ENCODE measurements at places on chromosomes 6 and 20.
A peak's percentile ranks its signal among the peaks of the same experiment; 100 is the strongest.

DNA sequence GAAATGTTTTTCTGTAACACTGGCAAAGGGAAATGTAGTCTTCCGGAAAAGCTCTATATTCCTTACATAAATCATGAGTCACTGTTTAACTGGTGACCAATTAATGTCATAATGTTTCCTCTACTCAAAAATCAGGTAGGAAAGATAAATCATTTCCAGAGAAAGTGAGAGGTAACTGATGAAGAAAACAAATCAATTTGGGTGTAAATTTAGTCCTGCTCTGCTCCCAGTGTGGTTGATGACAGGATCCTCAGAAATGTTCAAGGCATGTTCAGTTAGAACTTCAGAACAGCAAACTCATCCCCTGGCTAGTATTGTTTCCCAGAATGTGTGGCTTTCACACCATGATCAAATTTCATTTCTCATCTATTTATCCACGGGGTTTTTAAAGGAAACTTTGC, 38.8 kb upstream of the SPACA1 start:
- DNase-seq: no peak

GRCh38 chr20:46894579-46894958, at the start of gene EYA2:
Gene EYA2, plus strand, starts transcription at chr20:46894843. Its CDS starts 95,168 bp downstream, at chr20:46990011.
- DNase-seq: no peak

DNA sequence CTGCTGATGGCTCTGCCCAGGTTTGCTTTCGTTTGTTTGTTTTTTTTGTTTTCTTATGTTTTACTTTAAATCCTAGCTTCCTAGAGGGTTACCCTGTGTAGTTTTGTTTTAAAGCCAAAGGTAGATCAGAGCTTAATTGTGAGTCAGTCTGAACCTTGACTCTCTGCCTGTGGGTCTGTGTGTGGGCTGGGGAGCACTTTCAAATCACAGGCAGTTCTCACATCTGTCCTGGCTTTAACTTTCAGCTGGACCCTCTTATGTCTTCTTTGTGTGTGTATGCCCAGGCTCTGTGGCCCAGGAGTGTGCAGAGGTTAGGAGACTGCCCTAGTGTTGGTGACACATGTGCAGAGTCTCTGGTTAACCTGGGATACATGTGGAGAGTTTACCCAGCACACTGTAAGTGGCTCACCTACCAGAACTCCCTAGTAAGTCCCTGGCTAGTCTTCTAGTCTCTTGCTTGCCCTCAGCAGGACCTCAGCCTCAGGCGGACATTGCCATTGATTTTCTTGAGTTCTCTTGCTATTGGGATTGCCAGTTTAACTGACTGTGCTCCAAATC, 19.0 kb downstream of the HIVEP1 start:
- DNase-seq: no peak

- DNase-seq: no peak
Measured at GRCh38 chr6:134936931-134937330, 13.0 kb downstream of the ALDH8A1 start.

- peak; percentile 81 for DNase-seq
Measured at GRCh38 chr6:36984581-36985416, 1.2 kb downstream of the MTCH1 start.

GRCh38 chr6:162882801-162883481, 155.2 kb downstream of the PACRG start:
- DNase-seq: no peak

DNA sequence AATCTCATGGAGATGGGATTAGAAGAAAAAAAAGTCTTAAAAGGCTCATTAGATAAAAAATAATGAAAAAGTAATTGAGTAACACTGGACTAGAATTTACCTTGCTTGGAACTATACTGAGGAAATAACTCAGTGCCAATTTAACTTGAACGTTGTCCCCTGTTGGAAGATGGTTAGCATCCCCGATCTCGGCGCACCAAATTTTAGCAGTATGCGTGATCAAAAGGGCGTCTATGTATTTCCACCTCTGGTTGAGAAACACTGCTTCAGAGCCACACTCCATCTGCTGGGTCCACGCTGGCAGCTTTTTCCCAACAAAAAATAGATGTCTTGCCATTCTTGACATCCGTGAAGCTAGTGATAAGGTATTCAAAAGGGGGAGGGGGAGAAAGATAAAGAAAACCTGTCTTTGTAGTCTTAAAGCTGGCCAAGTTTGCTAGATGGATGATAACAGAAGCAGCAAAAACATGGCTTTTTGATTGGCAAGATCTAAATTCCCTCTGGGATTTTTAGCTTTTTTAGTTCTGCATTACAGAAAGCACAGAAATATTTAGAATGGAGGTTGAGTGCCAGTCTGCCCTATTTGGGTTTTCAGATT, 6.4 kb downstream of the HINT3 start:
- no peak for DNase-seq

- DNase-seq: no peak
Measured at GRCh38 chr20:50379049-50379990, 130.9 kb upstream of the PTPN1 start.

DNA sequence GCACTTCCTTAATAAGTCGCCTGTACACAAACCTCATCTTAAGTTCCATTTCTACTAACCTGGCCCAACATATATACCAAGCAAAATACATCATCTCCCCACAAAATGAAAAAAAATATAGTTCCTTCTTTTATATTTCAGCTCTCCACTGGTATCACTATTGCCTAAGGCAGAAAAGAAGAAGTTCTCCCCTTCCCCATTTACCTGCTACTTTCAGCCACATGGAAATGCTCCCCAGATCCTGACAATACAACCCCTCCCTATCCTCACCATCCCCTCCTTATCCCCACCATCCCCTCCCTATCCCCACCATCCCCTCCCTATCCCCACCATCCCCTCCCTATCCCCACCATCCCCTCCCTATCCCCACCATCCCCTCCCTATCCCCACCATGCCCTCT, 175.7 kb downstream of the LINC00237 start:
- DNase-seq: no peak

- DNase-seq: no peak
Measured at GRCh38 chr20:58140787-58141425, 87.5 kb downstream of the ANKRD60 start.
